ENCODE measurements at places on chromosomes 5 and 9. TPM values are rescaled to one million over a fixed set of nuclear protein-coding genes. Genes with fewer than 3 reads are reported as not detected.

The ATG12 gene
- 48.7 TPM for total RNA-seq

The CBY3 gene
- total RNA-seq: not detected

The AP3S1 gene
- 49.1 TPM for total RNA-seq

The PROB1 gene
- 2.9 TPM for total RNA-seq

The RGP1 gene
- total RNA-seq: 21.8 TPM

The ADRA1B gene
- 6.0 TPM for total RNA-seq

The MEIKIN gene
- total RNA-seq: not detected

The SPOCK1 gene
- total RNA-seq: 31.8 TPM

The MLANA gene
- not detected for total RNA-seq

The PIK3R1 gene
- 15.9 TPM for total RNA-seq

The TEX48 gene
- total RNA-seq: not detected

GRCh38 chr9:135579889-135580660 is 18.5 kb downstream of the PAEP start:
- DNase-seq: no peak

GRCh38 chr9:105157171-105157583 is 87.3 kb upstream of the SLC44A1 start:
- peak; percentile 52 for DNase-seq

- DNase-seq: no peak
These were observed 140.3 kb upstream of the IER5L start for GRCh38 chr9:129318121-129319075.

DNA sequence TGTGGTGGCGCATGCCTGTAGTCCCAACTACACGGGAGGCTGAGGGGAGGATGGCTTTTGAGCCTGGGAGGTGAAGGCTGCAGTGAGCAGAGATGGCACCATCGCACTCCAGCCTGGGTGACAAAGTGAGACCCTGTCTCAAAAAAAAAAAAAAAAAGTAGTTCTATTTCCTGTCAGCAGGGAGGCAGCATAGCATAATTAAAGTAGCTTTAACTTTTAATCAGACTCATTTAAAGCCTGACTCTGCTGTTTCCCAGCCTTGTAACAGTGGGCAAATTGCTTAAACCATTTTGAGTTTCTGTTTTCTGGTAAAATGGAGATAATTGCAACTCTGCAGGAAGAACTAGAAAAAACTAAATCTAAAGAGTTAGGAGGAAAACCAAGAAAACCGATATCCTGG is 31.2 kb downstream of the CNOT6 start:
- DNase-seq: no peak

DNA sequence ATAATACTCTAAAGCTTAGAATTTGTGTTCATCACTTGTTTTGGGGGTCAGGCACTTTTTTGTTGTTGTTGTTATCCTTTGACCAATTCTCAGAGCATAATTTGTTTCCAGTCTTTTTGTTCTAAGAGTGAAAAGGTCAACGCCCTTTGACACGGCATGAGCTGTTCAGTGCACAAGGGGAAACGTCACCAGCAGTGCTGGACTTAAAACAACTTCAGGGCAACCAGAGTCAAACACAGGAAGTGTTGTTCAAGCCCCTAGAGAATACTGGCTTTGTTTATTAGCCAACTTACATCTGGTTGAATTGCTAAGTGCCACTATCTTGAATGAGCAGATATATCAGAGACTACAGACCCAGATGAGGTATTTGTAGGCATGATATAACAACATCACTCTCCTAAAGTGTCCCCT is 368.9 kb downstream of the TMEM161B start:
- DNase-seq: no peak

GRCh38 chr5:142680605-142681259 is 5.2 kb downstream of the FGF1 start:
- DNase-seq: peak; percentile 78

DNA sequence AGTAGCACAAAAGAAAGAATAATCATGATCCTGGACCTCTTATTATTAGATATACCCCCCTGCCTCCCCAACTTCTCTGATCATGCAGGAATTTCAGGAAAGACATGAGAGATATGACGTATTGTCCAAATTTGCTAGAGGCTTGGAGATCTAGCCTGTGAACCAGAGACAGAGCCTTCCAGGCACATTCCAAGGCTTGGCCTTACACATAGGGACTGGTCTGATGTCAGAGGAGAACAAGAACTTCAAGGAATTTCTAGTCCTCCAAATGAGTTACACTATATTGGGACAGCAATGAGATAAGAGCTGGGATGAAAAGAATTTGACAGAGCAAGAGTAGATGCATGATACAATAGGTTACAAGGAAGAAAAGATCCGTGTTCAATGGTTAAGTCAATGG is 67.0 kb downstream of the MCTP1 start:
- DNase-seq: no peak

DNA sequence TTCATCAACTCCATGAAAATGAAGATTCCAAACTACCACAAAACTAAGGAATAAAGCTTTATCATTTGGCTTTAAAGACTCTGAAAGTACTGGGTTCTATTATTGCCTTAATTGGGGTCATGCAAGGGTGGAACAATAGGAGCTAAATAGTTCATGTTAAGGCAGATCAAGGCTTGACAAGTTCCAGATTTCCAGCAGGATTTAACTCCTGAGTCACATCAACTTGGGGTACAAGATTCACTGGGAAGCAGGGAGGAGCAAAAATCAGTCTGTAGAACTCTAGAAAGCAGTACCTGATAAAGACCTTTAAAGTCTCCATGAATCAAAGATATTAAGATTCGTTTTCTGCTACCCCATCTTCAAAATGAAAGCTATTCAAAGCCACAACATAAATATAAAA is 41.9 kb upstream of the GLRX start:
- no peak for DNase-seq

DNA sequence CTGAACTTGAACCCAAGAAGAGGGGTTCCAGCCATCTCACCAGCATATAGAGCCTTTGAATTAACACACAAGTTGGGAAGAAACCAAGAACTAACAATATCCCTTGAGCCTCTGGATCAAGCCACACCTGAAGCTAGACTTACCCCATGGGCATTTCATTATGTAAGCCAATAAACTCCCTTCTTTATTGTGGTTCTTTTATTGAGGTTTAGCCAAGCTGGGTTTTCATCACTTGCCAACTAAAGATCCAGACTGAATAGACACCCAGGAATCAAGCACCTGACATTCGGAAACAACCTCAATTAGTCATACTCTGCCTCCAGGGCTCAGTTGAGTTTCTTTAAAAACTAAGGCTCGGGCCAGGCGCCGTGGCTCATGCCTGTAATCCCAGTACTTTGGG is 226.7 kb downstream of the AGTPBP1 start:
- DNase-seq: no peak

DNA sequence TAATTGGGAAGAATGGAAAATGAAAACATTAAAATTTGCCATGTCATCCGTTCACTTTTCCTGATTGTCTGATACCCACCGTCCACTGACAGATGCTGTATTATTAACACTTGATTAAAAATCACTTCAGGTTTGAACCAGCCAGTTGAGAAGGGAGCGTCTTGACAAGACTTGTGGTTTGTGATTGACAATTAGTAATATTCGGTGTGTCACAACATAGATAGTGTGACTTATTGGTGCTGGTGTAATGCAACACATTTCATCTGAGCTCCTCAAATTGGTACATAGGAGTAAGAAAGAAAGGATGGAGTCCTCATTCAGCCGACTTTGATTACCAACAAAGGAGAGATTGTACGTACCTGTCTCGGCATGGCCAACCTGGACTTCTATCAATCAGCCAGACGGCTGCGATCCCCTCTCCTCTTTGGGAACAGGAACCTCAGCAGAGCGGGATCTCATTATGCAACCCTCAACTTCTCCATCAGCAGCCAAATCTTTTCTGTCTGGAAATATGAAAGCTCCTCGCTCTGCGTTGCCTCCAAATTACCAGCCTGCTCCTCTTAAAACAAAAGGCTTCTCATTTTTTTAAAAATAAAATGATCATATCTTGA is 211.7 kb upstream of the MVB12B start:
- no peak for DNase-seq

DNA sequence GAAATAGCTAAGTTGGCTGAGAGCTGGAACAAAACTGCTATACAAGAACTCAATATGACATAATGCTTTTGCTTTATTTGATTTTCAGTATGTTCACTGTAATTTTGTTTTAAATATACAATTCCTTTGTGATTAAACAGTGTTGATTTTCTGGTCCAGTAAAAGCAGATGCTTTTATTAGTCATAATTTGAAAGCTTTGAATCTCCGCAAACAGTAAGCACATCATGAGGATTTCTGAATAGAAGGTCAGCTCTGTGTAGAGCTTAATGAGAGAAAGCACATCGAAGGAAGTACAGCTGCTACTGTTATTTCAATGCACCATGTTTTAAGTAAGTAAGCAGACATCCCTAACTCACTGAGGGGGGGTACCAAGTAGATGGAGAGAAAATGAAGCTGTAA is 701.3 kb upstream of the ACO1 start:
- no peak for DNase-seq

DNA sequence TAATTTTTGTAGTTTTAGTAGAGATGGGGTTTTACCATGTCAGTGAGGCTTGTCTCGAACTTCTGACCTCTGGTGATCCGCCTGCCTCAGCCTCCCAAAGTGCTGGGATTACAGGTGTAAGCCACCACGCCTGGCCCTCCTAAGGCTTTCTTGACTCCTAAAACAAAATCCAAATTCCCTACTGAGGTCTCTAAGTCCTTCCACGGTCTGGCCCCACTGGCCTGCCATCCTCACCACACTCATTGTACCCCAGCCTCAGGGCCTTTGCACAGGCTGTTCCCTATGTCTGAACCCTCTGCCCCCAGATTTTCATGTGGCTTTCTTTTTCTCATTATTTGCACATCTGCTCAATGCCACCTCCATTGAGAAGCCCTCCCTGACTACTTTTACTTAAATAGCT is 34.7 kb upstream of the MVB12B start:
- DNase-seq: no peak

- DNase-seq: no peak
These were observed 132.7 kb downstream of the SLIT3 start for GRCh38 chr5:169168280-169168679.

DNA sequence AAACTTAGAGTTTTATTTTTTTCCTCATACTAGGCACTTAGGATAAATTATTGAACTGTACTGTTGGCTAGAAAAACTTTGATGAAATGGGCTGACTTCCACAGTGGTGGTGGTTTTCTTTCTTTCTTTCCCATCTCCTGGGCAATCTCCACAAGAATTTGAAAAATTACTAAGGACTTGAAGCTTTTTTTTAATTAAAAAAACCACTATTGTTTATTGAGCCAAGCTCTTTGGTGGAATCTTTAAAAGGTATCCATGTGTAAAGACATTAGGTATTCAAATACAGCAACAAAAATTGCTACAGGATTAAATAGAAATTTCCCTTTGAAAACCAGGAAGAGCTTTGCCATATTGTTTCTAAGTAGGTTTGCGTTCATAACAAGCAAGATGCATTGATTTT is 14.1 kb downstream of the MARCHF6 start:
- DNase-seq: no peak

GRCh38 chr5:203246-203930 is 12.1 kb downstream of the LRRC14B start:
- DNase-seq: no peak

- DNase-seq: no peak
These were observed 230.8 kb downstream of the CYLC2 start for GRCh38 chr9:103225702-103226646.

GRCh38 chr5:120895660-120896059 is 431.6 kb downstream of the PRR16 start:
- DNase-seq: no peak

GRCh38 chr5:142911170-142911569 is 141.0 kb downstream of the ARHGAP26 start:
- DNase-seq: no peak

DNA sequence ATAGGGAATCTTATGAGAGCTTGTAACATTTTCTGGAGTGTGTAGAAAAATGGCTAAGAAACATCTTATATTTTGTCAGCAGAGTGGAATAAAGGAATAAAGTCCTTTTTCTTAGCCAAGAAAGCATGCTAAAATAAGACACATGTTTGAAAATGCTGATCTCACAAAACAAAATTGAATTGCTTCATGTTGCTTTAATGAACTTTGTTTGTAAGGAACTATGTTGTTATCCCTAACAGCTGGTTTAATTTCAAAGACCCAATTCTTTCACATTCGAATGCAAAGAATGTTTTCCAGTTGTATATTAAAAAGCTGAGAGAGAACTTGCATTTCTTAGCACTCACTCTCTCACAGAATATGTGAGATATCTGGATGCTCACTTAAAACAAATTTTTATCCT is 107.6 kb downstream of the MUSK start:
- no peak for DNase-seq

DNA sequence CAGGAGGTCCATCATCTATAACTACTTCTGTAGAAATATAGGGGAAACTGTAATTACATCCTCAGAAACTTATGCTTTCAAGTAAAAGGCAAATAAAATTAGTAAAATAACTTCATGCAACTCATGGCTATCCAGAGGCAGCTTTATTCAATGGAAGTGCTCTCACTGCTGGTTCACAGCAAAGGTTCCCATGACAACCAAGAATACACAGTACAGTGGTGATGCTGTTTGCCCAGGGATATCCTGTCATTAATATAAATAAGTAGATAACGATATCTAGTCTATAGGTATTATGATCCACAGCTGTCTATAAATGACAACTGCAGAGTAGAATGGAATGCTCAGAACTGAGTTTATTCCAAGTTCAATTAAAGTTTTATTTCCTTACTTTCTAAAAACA is 390.3 kb downstream of the PDE4D start:
- no peak for DNase-seq

- DNase-seq: no peak
These were observed 26.2 kb upstream of the SPTLC1 start for GRCh38 chr9:92141144-92142129.

- no peak for DNase-seq
These were observed 45.2 kb downstream of the FGD3 start for GRCh38 chr9:92992549-92992948.

DNA sequence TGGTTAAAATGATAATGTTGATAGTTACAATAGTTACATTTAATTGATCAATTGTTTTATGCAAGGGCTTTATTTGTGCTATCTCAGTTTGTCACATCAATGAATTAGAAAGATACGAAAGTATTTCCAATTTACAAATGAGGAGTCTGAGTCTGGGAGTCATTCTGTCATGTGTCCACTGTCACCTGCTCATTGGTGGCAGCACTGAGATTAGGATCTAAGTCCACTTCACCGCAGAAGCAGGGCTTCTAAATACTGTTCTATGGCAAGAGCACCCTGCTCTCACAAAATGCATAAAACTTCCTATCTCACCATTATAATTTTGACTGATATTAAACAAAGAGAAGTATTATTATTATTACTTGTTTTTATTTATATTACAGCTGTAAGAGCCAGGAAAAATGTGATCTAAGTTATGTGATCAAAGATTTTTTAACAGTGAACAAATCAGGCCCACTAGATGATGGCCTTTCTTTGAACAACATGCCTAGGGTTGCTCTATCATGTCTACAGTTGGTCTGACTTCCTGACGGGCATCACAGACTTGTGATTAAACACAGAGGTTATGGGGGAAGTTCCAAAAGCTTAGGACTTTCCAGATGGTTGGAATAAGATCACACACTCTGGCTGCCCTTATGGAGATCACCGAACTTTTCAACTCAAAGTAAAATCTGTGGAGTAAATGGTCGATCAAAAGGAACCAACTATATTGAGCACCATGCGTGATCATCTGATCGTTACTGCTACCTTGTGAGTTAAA is 15.1 kb downstream of the TLR4 start:
- no peak for DNase-seq

GRCh38 chr5:142872217-142872616 is 102.0 kb downstream of the ARHGAP26 start:
- no peak for DNase-seq

GRCh38 chr9:22650145-22650544 is 203.5 kb downstream of the DMRTA1 start:
- no peak for DNase-seq

GRCh38 chr9:122090287-122090883 is 2.7 kb downstream of the TTLL11 start:
- DNase-seq: peak; percentile 5

Data from PC-9 (cell line).